ENCODE measurements at places on chromosomes 5 and 9.

DNA sequence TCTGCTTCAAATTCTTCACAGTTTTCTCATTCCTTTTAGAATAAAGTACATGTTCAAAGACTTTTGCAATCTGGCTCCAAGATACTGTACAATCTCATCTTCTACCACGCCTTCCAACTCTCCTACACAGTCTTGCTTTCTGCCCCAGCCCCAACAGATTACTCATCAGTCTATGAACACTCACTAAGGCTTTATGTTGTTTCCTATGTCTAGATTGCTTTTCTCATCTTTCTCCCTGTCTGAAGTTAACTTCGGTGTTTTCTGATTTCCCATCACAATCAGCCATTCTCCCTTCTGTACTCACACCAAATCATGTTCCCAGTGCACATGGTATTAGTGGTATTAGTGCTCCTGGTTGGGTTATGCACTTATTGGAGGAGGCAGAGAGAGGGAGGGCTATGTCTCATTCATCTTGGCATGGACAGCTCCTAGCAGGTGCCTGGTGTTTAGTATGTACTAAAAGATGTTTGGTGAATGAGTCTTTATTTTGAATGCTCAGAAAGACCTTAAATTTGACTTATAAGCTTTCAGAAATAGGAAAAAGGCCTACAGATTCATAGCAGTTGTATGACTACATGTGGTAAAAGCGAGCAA, 44.0 kb upstream of the ZNF608 start:
- no peak for ATAC-seq

- ATAC-seq = no peak
Observed at GRCh38 chr5:39587675-39588074, 162.9 kb upstream of the DAB2 start.

GRCh38 chr5:146342882-146343865, 4.5 kb downstream of the POU4F3 start:
- no peak for ATAC-seq

DNA sequence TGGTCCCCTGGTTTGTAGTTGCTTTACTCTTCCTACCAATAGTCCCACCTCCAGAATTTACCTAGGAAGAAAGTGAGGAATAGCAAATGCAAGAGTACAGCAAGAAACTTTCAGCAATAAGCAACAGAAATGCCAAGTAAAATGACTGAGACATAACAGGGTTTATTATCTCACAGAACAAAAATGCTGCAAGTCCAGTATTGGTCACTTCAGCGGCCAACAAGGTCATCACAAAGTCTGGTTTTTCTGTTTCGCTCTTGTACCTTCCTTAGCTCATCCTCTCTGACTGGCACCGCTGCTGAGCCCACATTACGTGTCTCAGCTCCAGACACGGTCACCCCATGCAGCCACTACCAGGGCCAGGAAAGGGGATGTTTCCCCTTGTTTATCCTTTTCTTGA, 82.7 kb downstream of the RFK start:
- no peak for ATAC-seq

- no peak for ATAC-seq
Observed at GRCh38 chr5:34045996-34046395, 3.0 kb upstream of the C1QTNF3 start.

GRCh38 chr9:109466623-109467590, 31.2 kb downstream of the PTPN3 start:
- no peak for ATAC-seq

GRCh38 chr9:126125992-126126409, 200.6 kb upstream of the MVB12B start:
- no peak for ATAC-seq

- ATAC-seq = no peak
Observed at GRCh38 chr5:99675974-99676373, 747.2 kb upstream of the CHD1 start.

GRCh38 chr5:92775711-92776615, 805.1 kb downstream of the NR2F1-AS1 start:
- ATAC-seq = no peak

GRCh38 chr5:115180165-115180709, 10.5 kb upstream of the TRIM36 start:
- peak; percentile 60 for ATAC-seq

DNA sequence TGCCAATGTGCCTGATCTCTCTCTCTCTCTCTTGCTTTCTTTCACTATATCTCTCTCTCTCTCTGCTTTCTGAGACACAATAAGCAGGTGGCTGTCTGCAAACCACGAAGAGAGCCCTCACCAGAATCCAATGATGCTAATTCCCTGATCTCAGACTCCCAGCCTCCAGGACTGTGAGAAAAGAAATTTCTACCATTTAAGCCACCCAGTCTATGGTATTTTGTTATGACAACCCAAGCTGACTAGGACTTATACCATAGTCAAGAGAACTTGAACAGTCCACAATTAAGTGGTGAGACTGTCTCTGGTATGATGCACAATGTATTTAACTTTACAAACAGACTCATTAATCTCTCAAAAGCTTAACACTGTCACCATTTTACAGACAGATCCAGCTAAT, 67.0 kb downstream of the NFIB start:
- ATAC-seq = peak; percentile 14

GRCh38 chr9:93288891-93289883, 105.2 kb downstream of the WNK2 start:
- ATAC-seq = no peak

DNA sequence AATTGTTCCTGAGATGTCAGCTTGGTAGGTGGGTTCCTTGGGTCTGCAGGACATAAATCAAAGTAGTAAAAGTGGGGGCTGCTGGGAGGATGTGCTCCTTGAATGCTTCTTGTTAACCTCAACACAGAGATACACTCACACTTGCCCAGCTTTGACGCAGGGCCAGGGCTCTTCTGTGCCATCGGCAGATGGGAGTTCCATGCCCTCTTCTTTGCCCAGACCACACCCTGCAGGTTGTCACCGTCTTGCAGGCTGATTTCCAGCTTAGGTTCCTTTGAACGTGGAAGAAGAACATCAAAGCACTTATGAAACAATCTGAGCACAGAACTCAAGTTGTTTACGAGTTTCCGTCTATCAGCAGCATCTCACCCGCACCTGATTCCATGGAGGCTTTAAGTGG, 11.0 kb downstream of the DBH start:
- no peak for ATAC-seq

GRCh38 chr5:154220625-154221024, 30.1 kb downstream of the GALNT10 start:
- ATAC-seq = no peak

- no peak for ATAC-seq
Observed at GRCh38 chr9:89464300-89464901, 33.5 kb downstream of the SEMA4D start.

DNA sequence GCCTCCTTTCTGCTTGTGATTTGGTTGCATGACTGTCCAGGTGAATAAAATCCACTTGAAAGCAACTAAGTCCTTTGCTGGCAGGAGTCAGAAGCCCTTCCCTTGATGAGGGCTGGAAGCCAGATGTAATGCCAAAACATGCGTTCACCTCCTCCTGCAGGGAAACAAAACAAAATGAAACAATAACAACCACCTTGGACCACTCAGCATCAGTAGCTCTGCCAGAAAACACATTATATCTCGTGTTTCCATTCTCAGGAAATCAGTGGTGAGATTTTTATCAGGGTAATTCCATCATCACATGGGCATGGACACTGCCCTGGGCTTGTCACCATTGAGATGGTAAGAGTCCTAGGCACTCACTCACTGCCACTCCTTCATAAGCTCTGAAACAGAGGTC, 350.3 kb upstream of the ACTBL2 start:
- ATAC-seq = no peak

GRCh38 chr9:137297966-137298365, 4.1 kb downstream of the NRARP start:
- ATAC-seq = no peak

GRCh38 chr5:31909073-31909472, 265.0 kb downstream of the GOLPH3 start:
- no peak for ATAC-seq
